ENCODE measurements at places on chromosomes 3 and 15.

DNA sequence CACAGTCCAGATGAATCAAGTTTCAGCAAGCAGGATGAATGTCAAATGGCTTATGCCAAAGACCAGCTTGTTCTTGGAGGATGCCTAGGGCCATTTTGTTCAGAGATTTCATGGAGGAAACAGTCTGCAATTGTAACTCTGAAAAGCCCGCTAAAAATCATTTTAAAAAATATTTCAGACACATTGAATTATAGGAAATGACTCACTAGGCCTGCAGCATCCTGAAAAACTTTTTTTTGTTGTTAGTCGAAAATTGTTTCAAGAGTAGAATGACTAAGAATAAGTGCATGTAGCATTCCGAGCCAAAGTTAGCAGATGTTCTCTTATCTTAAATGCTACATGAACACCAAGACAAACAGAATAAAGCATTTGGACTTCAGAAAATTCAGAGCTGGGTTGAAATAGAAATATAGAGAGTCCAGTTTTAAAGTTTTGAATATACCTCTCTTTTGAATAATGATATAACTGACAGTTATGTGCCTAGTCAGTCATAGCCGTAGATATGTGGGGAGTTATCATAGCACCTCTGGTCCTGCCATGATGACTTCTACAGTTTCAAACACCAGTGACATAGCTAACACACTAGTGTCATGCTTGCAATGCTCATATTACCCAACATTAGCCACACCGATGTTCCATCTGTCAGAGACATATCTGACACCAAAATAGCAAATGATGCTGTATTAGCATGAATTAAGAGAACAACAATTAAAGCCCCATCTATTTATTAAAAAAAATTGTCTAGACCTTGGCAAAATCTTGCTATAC, 1462.8 kb upstream of the GBE1 start:
- DNase-seq = peak; percentile 89

DNA sequence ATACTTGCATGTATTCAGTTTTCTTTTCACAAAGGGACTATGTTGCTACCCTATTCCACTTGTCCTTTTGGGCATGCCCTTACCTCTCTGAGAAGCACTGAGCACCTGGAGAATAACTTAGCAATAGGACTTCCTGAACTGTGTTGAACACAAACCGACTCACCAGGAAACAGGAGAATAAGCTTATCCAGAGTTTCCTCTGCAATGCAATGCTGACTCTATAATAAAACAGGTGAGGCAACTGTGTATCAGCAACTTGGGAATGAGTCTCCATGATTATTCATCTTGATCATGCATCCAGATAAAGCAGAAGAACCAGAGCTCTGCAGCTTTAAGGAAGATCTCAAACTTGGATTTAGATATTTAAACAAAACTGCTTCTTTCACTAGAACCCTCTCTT, 806.5 kb downstream of the IGSF11 start:
- DNase-seq = no peak

- peak; percentile 98 for DNase-seq
Measured at GRCh38 chr3:34012102-34012461, 213.7 kb downstream of the PDCD6IP start.

GRCh38 chr3:120637851-120638559, 41.9 kb downstream of the NDUFB4 start:
- peak; percentile 30 for DNase-seq

DNA sequence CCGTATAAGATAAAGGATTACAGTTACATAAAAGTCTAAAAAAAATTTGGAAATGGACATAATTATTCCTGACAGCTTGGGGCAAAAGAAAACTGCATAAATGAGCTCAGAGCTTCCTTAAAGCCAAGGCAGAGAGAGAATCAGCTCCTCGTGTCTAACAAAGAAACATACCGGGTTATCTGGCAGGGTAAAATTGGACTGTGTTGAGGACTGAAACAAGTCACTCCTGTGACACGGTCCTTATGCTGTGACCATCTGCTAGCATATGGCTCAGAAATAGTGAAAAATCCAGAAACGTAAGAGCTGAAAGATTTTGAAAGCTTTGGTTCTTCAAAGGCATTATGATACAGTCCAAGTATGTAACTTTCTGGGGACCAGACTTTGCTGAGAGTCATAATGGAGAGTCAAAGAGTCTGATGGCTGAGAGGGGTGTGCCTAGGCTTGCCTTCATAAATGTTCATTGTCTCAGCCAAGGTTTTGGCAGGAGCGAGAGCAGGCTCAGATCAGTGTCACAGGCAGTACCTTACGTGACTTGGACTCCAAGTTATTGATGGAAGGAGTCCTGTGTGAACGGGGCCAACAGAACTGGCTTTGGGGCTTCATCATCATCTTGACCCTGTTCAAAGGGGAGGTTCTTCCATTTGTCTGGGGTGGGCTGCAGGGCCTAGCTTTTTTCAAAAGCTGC, 12.5 kb downstream of the MAP6D1 start:
- DNase-seq = no peak

- DNase-seq = peak; percentile 86
Measured at GRCh38 chr3:40179016-40179415, 130.5 kb upstream of the EIF1B start.

GRCh38 chr3:71930056-71930991, 145.4 kb upstream of the PROK2 start:
- peak; percentile 74 for DNase-seq

GRCh38 chr3:33063651-33064051, 33.3 kb downstream of the GLB1 start:
- peak; percentile 28 for DNase-seq

- peak; percentile 84 for DNase-seq
Measured at GRCh38 chr3:120561251-120562045, 34.7 kb upstream of the NDUFB4 start.

DNA sequence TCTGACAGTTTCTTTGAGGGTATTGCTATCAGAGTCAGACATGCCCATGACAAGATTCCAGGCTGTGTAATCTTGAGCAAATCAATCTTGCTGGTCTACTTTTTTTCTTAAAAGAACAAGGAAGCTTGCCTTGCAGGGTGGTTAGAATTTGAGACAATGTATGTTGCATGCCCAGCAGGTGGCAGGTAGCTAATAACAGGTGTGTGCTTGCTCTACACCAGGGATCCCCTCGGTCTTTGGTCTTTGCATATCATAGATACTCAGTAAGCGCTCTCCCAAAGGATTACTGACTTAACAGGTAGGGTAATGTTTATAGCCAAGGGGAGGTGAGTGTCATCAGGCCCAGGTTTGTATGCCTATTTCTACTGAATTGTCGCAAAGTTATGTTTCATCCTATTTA, 37.3 kb downstream of the CACNA1D start:
- DNase-seq = no peak

DNA sequence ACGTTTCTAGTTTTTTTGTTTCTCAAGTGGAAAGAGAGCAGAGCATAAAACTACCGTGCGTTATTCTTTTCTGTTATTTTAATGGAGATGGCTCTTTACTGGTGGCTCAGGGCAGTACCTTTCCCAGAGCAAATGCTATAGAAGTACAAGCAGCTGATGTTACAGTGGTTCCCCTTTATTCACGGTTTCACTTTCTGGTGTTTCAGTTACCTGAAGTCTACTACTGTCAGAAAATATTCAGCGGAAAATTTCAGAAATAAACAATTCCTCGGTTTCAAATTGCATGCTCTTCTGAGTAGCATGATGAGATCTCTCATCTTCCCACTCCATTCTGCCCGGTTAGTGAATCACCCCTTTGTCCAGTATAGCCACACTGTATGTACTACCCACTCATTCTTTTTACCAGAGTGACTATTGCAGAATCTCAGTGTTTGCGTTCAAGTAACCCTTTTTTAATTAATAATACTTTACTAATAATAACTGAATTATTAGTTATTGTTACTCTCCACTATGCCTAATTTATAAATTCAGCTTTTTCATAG, 597.5 kb upstream of the ROBO2 start:
- DNase-seq = peak; percentile 52

GRCh38 chr3:106673926-106674569, 703.2 kb upstream of the CCDC54 start:
- DNase-seq = no peak

- peak; percentile 2 for DNase-seq
Measured at GRCh38 chr3:26118165-26118564, 328.3 kb downstream of the OXSM start.

DNA sequence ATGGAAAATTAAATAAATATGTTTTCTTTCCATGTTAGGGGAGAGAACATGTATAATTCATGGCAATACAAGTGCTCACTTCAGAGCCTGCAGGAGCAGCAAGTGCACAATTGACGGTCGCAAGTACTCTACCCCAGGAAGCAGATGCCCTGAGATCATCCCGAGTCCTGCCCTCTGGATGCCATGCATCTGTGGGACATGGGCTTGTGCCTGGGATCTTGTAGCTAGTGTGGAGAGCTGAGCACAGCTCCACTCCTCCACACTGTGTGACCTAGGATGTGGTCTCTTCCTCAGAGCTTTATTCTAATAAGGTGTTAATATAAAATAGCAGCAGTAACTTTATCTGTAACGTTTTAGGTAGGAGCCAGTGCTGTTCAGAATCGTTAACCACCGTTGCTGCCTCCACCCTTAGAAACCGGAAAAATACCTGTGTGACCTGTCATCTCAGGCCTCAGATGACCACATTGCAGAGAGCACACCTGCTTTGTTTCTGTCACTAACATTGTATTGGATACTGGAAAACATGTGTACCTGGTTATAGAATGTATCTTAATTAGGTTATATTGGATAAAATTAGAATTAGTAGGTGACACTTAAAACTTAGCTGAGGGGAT, 105.0 kb upstream of the GOLGA6L6 start:
- no peak for DNase-seq

- peak; percentile 98 for DNase-seq
Measured at GRCh38 chr15:89068325-89068784, 19.9 kb upstream of the ABHD2 start.

DNA sequence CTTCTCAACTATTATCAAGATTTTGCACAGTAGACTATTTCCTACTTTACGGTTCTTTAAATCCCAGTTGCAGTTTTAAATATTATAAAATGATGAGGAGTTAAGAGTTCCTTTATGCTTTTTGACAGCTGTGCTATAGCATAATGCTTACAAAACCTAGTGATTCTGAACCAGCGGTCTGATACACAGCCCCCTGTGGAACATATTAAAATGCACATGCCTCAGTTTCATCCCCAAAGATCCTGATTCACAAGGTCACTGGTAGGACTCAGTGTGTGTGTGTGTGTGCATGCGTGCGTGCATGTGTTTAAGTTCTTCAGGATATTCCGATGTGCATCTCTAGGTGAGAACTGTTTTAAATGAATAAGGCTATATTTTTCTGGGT, 330.1 kb upstream of the TPM1 start:
- no peak for DNase-seq

- peak; percentile 46 for DNase-seq
Measured at GRCh38 chr15:31216215-31216911, 110.3 kb upstream of the KLF13 start.

DNA sequence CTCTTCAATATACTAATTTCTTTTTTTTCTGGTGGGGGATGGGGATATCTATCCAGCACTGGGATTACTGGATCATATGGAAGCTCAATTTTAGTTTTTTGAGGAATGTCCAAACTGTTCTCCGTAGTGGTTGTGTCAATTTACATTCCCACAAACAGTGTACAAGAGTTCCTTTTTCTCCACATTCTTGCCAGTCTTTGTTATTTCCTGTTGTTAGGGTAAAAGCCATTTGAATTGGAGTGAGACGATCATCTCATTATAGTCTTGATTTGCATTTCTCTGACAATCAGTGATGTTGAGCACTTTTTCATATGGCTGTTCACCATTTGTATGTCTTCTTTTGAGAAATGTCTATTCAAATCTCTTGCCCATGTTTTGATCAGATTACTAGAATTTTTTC, 12.8 kb upstream of the WDR49 start:
- DNase-seq = no peak

- peak; percentile 35 for DNase-seq
Measured at GRCh38 chr3:49803465-49804140, 542 bp downstream of the INKA1 start.

GRCh38 chr15:95302206-95302605, 1028.3 kb upstream of the NR2F2 start:
- DNase-seq = no peak

DNA sequence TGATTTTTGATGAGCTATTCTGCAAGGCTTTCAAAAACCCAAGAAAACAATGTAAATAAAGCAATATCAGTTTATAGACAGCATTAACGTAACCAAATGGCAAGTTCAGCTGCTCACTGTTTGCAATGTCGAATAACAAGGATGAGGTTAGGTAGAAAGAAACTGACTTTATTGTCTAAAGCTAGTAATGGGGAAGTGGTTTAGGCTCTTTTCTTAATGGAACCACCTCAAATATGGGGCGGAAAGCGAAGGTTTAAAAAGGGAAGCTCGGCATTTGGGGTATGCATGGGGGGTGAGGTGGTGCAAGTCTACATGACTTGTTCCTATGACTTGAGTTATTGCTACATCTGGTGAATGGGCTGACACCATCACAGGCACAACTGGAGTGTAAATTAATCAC, 1060.2 kb downstream of the NSUN3 start:
- DNase-seq = no peak

GRCh38 chr3:16174976-16175901, 759 bp downstream of the GALNT15 start:
- DNase-seq = no peak

DNA sequence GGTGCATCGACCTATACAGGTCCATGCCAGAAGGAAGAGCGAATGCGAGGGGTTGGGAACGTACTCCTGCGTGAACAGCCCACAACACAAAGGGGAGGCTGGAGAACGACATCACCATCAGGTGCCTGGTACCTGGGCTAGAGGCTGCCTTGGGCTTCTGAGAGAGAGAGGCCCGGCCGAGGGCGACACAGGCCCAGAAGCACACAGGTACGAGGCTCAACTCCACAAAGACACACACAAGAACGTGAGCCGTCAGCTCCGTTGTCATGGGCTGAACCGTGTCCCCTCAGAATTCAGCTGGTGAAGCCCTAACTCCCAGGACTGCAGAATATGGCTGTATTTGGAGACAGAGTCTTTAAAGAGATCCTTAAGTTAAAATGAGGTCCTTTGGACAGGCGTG, 134.3 kb downstream of the ATP10A start:
- DNase-seq = no peak

DNA sequence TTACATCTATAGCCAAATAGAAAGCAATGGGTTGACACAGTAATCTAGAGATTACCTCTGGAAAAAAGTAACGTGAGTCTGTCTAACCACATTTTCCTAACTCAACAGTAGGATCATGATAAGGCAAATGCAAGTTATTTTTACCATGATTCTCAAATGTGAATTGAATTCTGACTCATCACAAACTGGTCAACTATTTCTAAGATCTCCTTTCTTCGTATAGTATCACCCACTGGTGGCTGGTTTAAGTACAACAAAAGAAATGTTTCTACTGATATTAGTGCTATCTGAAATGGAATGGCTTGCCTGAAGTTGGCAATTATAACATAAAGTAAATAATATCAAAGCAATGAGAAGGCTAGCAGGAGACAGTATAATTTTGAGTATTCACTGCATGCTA, 102.2 kb downstream of the ABI3BP start:
- peak; percentile 86 for DNase-seq

DNA sequence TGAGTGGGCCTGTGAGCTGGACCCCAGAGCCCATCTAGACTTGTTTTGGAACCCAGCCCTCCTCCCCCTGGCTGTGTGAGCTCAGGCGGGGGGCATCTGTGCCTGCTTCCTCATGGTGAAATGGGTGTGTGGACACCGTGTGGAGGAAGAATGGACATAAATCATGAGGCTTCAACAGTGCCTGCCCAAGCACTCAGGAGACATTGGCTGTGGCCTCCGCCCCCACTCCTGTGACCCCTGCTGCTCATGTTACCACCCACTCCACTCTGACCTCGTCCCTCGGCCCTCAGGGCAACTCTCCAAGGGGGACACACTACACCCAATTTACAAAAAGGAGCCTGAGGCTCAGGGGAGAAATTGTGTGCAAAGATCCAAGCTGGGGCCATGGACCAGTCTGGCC, 16.6 kb downstream of the TPRA1 start:
- no peak for DNase-seq
